ENCODE measurements at places on chromosomes 4 and X.

DNA sequence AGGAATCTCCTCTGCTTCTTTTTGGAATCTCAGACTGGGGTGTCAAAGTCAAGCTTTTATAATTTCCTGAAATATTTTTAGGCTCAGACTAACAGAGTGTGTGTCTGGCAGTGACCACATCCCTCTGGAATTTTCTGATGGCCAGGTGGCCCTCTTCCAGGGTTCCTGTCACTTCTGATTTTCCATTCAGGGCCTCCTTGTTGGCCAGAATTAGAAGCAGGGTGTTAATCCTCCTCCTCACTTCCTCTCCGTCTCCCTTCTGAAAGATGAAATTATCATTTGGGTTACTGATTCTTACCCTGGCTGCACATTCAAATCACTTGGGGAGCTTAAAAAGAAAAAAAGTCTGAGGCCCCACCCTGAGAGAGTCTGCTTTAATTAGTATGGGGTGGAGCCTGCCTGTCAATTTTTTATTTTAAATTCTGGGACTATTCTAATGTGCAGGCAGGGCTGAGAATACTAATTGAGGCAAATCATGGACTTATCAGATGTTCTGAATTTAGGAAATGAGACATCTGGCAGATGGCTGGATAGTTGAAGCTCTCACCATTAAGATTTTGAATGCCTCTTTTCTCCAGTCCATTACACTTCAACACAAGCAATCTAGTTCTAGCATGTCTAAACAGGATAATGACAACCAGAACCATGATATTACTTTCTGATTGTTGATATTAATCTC is 43.2 kb downstream of the HAND2 start:
- DNase-seq = no peak

DNA sequence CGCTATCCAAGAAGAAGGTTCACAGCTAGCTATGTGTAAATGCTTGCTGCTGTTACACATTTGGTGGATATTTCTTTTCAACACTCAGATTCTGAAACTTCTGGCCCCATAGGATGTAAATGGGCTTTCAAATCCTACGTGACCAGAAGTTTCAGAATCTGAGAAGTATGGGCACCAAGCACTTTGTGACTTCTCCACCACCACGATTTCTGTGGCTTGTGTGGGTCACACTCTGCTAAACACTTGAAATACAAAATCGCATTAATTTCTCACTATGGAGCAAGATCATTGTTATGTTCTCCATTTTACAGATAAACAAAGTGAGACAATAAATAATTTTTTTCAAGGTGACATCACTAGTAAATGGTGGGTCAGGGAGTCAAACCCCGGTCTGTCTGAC is 259.4 kb upstream of the JADE1 start:
- DNase-seq = no peak

GRCh38 chr4:7532043-7532442 is 97.3 kb upstream of the PSAPL1 start:
- no peak for DNase-seq

GRCh38 chrX:136639506-136640176 is 8.3 kb upstream of the CD40LG start:
- no peak for DNase-seq

DNA sequence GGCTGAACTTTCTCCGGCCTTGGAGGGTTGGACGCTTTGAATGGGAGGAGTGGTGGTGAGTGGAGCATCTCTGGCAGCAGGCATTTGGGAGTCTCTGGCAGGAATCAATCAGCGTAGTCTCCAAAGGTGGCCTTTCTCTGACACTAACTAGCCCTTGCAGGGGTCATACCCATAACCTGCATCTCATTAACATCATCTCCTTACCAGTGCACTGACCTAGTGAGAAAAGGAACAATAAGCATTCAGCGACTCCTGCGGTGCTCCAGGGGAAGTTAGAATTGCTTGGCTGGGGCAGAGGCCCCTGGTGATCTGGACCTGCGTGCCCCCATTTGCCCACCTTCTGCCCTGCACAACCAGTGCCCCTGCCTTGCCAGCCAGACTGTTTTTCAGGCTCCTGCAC is 161.9 kb downstream of the PTTG2 start:
- DNase-seq = no peak

DNA sequence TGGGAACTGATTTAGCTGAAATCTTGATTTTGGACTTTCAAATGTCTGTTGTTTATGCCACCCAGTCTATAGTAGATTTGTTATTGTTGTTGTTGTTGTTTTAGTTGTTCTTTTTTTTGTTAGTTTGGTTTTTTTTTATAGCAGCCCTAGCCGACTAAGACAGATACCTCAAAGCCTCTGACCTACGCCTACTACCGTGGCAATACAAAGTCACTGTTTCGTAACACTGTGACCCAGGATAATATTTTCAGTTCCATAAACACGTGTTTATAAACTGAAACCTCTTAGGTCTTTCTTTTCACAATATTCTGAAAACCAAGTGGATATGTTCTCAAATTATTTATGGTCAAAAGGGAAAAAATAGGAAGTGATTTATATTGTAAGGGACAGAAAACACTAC is 32.8 kb downstream of the VCX2 start:
- DNase-seq = no peak
